Bladder microvascular endothelial cell (primary cell): ENCODE measurements at places on chromosomes 13 and 19. TPM values are rescaled to one million over a fixed set of nuclear protein-coding genes. Genes with fewer than 3 reads are reported as not detected.

CD70 gene
- total RNA-seq, result 0.25 TPM in 1 of 2 replicates, not detected in the other

CYP4F12 gene
- not detected in 2 replicates for total RNA-seq

THSD1 gene
- total RNA-seq, result 45.5 and 69.5 TPM in 2 replicates

OSCAR gene
- total RNA-seq, result not detected in 2 replicates

CYP4F3 gene
- total RNA-seq, result not detected in 2 replicates
